ENCODE measurements at places on chromosomes 4 and X. TPM values are rescaled to one million over a fixed set of nuclear protein-coding genes. Genes with fewer than 3 reads are reported as not detected.

The MGARP gene
- 0.11 TPM for total RNA-seq

The SMIM10L2A gene
- total RNA-seq: not detected

The STK26 gene
- total RNA-seq: 78.3 TPM

The COL4A5 gene
- 11.9 TPM for total RNA-seq

The CT83 gene
- total RNA-seq: not detected

The PDGFRA gene
- 0.04 TPM for total RNA-seq

The ESX1 gene
- not detected for total RNA-seq

The DCHS2 gene
- not detected for total RNA-seq

- no peaks in the 10 kb centered on the region for H3K36me3 ChIP-seq
- no peak overlapping the region for H3K27ac ChIP-seq
- no peak for DNase-seq
- H3K27me3 ChIP-seq: no peaks in the 10 kb centered on the region
- no peak overlapping the region for H3K4me3 ChIP-seq
- H3K4me1 ChIP-seq: no peaks in the 10 kb centered on the region
Measured at GRCh38 chr4:172517391-172517790, 651.2 kb upstream of the GALNT7 start.

GRCh38 chr4:188811121-188811520, 671.9 kb downstream of the TRIML1 start:
- H3K4me1 ChIP-seq: no peaks in the 10 kb centered on the region
- H3K27ac ChIP-seq: no peak overlapping the region
- no peaks in the 10 kb centered on the region for H3K27me3 ChIP-seq
- no peaks in the 10 kb centered on the region for H3K36me3 ChIP-seq

DNA sequence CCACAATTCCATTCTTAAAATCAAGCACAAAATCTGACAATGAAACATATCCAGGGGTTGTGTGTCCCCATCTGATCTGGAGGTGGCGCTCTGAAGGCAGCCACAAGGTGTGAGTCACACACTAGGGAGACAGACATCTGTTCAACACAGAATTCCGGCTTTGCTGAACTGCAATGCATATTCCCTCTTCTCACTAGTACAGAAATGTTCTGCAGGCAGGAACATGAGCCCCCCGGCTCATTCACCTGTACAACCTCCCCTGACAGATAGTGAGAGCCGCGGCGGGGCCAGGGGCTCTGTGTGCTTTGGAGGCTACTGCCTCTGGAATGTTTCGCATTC, 41.9 kb downstream of the WDR1 start:
- peaks cover 12% of the 10 kb centered on the region for H3K4me1 ChIP-seq
- peaks cover 61% of the 10 kb centered on the region for H3K36me3 ChIP-seq
- H3K27ac ChIP-seq: peak overlapping the region; percentile 13
- no peak overlapping the region for H3K4me3 ChIP-seq
- DNase-seq: no peak

GRCh38 chr4:82217986-82218715, 155.6 kb downstream of the HNRNPD start:
- no peaks in the 10 kb centered on the region for H3K27me3 ChIP-seq
- H3K4me1 ChIP-seq: no peaks in the 10 kb centered on the region
- H3K36me3 ChIP-seq: no peaks in the 10 kb centered on the region
- no peak overlapping the region for H3K27ac ChIP-seq

DNA sequence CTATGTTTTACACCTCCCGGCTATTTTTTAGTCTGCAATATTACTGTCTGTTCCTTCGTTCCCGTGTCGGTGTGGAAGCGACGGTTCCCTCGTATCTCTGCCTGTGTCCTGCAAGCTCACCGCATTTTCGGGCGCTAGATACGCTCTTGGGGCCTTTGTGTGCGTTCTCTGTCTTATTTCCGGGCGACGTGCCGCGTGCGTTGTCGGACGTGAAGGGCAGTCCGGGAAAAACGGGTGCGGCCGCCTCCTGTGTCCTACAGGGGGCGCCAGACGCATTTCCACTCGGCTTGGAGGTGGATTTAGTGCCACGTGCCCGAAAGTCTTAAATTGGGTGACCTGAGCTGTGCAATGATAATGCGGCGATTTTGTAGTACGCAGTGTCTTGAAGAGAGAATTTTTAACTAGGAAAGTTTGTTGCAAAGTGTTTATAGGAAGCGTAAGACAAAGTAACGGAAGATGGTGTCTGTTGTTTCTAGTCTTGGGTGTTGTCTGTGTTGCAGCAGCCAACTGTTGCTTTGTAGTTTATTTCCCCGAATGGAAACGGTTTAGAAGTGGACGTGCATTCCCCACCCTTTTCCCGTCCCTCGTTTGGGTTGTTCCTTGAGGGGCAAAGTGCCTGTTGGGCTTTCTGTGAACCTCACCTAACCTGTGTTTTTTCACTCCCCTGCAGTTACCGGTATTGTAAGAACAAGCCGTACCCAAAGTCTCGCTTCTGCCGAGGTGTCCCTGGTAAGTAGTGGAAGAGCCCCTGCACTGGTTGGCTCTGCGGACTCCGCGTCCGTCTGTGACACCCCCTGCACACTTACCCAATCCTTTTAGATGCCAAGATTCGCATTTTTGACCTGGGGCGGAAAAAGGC, 720 bp downstream of the RPL10 start:
- H3K27ac ChIP-seq: peak overlapping the region; percentile 98
- peak; percentile 70 for DNase-seq
- peak overlapping the region; percentile 85 for H3K4me3 ChIP-seq
- H3K36me3 ChIP-seq: peaks cover 22% of the 10 kb centered on the region
- H3K4me1 ChIP-seq: peaks cover 32% of the 10 kb centered on the region

DNA sequence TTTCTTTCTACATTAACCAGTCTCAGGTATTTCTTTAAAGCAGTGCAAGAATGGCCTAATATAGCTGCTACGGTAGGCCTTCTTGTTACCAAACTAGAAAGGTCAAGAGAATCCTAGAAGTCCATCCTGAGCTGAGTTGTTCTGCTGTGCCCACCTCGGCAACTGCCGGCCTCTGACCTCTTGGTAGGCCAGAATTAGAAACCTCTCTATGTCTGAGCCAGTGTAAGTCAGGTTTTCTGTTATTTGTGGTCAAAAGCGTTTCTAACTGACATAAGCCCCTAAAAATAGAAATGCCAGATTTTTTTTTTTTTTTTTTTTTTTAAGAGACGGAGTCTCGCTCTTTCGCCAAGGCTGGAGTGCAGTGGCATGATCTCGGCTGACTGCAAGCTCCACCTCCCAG, 43.1 kb downstream of the SOWAHB start:
- no peak for DNase-seq
- no peaks in the 10 kb centered on the region for H3K36me3 ChIP-seq
- H3K27me3 ChIP-seq: no peaks in the 10 kb centered on the region
- H3K27ac ChIP-seq: no peak overlapping the region
- H3K4me1 ChIP-seq: peaks cover 62% of the 10 kb centered on the region

GRCh38 chrX:87626996-87627395, 109.4 kb downstream of the KLHL4 start:
- no peak for DNase-seq
- H3K36me3 ChIP-seq: no peaks in the 10 kb centered on the region
- no peak overlapping the region for H3K27ac ChIP-seq
- H3K27me3 ChIP-seq: no peaks in the 10 kb centered on the region
- H3K4me3 ChIP-seq: no peak overlapping the region

- no peaks in the 10 kb centered on the region for H3K27me3 ChIP-seq
- no peak for DNase-seq
- no peaks in the 10 kb centered on the region for H3K36me3 ChIP-seq
- no peak within 1 kb of the TSS for H3K27ac ChIP-seq
Measured at GRCh38 chrX:101485212-101485949, at the start of gene ARMCX4. Gene ARMCX4 (plus strand): TSS chrX:101485456. CDS start chrX:101488590, 3,134 bp downstream.

GRCh38 chr4:152815078-152815477, 35.3 kb downstream of the ARFIP1 start:
- no peak overlapping the region for H3K4me3 ChIP-seq
- no peaks in the 10 kb centered on the region for H3K36me3 ChIP-seq
- no peaks in the 10 kb centered on the region for H3K27me3 ChIP-seq
- H3K4me1 ChIP-seq: peaks cover 41% of the 10 kb centered on the region
- H3K27ac ChIP-seq: no peak overlapping the region
- DNase-seq: peak; percentile 10

All from HepG2 (cell line).